ENCODE measurements at places on chromosomes 13 and 19.
A peak's percentile ranks its signal among the peaks of the same experiment; 100 is the strongest.

DNA sequence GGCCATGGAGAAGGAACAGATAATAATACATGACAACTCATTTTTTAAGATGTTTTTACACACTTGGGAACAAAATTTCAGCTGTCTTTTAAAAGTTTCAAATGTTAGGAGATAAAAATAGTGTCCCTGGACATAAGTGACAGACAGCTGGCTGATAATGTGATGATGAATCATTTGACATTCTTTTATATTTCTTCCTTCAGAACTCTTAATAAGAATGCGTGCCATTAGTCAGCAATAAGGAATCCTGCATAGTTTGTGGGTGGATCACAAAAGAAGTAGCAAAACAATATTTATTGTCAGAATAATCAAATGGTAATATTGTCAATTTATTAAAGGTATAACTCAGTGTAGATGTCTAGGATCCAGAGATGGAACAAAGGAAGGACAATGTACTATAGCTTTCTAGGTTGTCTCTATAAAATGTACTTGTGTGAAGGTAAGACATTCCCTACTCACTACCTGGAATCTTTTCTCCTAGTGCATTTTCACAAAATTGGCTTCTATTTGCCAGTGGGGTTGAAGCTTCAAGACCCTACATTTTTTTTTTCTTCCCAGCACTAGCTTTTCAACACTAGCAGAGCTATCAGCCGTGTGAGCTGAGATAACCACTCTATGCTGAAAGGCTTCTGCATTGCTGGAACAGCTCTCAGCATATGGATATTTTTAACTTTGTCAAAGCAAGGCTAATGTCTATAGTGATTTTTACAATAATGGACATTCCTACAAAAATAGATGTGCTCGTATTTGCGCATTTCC lies 175.6 kb upstream of the SLITRK6 start:
- no peak for DNase-seq
- H3K27ac ChIP-seq = no peak overlapping the region
- no peaks in the 10 kb centered on the region for H3K4me1 ChIP-seq
- H3K27me3 ChIP-seq = no peaks in the 10 kb centered on the region
- no peaks in the 10 kb centered on the region for H3K36me3 ChIP-seq
- H3K4me3 ChIP-seq = no peak overlapping the region

DNA sequence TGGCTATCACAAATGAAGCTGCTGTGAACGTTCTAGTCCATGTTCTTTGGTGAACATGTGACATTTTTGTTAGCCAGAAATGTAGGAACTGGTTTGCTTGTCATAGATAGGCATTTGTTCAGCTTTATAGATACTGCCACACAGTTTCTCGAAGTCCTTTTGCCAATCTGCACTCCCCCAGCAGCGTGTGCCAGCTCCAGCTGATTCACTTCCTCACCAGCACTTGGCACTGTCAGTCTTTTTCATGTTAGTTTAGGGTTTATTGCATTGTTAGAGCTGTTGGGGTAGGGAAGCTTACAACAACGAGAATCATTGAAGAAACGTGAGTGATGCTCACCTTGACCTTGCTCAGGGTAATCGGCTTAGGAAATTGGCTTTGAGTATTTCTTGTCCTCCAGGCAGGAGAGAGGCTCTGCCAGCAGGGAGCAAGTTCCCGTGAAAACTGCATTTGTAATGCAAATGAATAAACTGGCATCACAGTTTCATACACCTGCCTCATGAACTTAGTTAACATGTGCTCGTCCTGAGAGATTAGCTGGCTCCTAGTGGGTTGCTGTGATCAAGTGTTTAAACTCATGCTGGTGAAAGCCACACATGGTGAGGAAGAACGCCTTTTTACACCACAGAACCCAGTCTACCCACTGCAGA lies 83.9 kb downstream of the ING1 start:
- no peaks in the 10 kb centered on the region for H3K36me3 ChIP-seq
- no peak overlapping the region for H3K4me3 ChIP-seq
- no peak for DNase-seq
- H3K27me3 ChIP-seq = no peaks in the 10 kb centered on the region
- peaks cover 5% of the 10 kb centered on the region for H3K4me1 ChIP-seq

DNA sequence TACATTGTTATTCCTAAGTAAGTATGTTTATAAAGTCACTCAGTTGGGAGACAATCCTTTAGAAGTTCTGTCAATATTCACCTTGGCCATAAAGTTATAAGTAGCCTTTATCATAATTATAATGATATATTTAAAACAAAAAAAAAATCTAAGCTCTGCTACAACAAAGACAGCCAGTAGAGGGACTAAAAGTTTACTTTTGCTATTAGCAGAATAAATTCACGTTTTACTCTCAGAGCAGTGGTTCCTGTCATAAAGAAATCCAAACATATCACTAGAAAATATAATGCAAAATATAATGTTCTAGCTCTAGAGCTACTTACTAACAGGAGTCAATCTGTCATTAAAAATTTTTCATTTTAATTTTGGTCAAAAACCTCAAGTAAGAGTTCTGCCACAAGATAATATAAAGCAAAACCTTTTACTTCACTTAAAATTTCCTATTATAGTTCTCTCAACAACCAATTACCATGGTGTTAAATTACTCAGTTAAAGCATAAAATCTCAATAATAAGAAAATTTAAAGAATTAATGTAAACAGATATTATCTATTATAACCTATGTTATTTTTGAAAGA lies 17.7 kb downstream of the INTS6 start:
- H3K4me1 ChIP-seq = no peaks in the 10 kb centered on the region
- H3K4me3 ChIP-seq = no peak overlapping the region
- no peaks in the 10 kb centered on the region for H3K27me3 ChIP-seq

DNA sequence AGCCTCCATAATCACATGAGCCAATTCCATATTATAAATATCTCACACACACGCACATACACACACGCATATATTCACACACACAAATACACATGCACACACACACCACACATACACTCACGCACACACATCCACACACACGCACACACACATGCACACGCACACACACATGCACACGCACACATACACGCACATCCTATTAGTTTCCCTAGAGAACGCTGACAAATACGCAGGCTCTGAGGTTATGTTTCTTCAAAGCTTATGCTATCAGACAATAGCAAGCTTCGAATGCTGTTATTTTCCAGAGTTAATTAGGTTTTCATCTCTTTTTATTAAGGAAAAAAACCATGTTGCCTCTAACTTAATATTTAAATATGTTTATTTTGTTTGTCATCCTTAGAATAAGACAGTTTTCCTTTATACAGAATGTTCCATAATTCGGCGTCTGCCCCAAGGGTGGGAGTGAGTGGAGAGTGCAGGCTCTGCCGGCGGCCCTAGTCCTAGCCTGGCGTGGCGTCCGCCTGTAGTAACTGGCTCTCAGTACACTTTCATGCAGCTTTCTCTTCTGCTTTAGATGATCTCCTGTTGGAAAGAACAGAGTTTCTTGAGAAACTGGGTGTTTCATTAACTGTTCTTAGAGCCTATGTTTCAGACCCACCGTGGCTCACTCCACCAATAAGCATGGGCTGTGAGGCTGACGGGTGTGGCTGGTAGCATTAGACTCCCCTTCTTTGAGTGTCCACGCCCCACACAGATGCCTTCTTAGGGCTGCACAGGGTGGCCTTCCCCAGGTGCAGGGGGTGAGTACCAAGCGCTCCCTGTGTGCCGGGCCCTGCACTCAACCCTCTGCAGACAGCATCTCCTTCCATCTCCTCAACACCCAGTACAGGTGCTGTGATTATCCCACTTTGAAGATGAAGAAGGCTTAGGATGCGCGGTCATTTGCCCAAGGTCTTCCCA lies 30.4 kb upstream of the ANKRD10 start:
- H3K36me3 ChIP-seq = no peaks in the 10 kb centered on the region
- no peak overlapping the region for H3K27ac ChIP-seq
- no peak for DNase-seq

GRCh38 chr19:16324384-16325160 lies at the start of gene KLF2:
Gene KLF2, plus strand, starts transcription at chr19:16324826. Its CDS starts 98 bp downstream, at chr19:16324924.
- H3K27ac ChIP-seq = peak within 1 kb of the TSS; percentile 60
- peak within 1 kb of the TSS; percentile 78 for H3K4me3 ChIP-seq
- peaks cover 8% of the 10 kb centered on the region for H3K27me3 ChIP-seq
- H3K4me1 ChIP-seq = peaks cover 4% of the 10 kb centered on the region

- H3K4me3 ChIP-seq = no peak overlapping the region
- peak overlapping the region; percentile 11 for H3K27ac ChIP-seq
- no peak for DNase-seq
- H3K36me3 ChIP-seq = no peaks in the 10 kb centered on the region
Observed at GRCh38 chr19:43752287-43752875, 2.4 kb downstream of the SMG9 start.

- H3K27ac ChIP-seq = no peak overlapping the region
- no peak overlapping the region for H3K4me3 ChIP-seq
- H3K36me3 ChIP-seq = no peaks in the 10 kb centered on the region
- DNase-seq = no peak
- no peaks in the 10 kb centered on the region for H3K4me1 ChIP-seq
Observed at GRCh38 chr13:74695021-74695800, 561.0 kb upstream of the KLF12 start.

DNA sequence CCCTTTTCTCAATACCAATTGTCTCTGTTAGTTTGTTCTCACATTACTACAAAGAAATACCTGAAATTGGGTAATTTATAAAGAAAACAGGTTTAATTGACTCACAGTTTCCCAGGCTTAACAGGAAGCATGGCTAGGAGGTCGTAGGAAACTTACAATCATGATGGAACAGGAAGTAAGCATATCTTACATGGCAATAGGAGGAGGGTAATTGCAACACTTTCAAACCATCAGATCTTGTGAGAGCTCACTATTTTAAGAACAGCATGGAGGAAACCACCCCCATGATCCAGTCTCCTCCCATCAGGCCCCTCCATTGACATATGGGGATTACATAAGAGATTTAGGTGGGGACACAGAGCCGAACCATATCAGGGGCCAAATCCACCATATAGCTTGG lies 1210.1 kb upstream of the SPRY2 start:
- H3K27me3 ChIP-seq = no peaks in the 10 kb centered on the region
- no peaks in the 10 kb centered on the region for H3K4me1 ChIP-seq
- no peak overlapping the region for H3K4me3 ChIP-seq
- DNase-seq = no peak
- no peaks in the 10 kb centered on the region for H3K36me3 ChIP-seq

- H3K4me3 ChIP-seq = no peak overlapping the region
- H3K27ac ChIP-seq = no peak overlapping the region
- H3K4me1 ChIP-seq = no peaks in the 10 kb centered on the region
- H3K27me3 ChIP-seq = no peaks in the 10 kb centered on the region
- no peaks in the 10 kb centered on the region for H3K36me3 ChIP-seq
Observed at GRCh38 chr13:112469071-112469745, 93.1 kb downstream of the SPACA7 start.

DNA sequence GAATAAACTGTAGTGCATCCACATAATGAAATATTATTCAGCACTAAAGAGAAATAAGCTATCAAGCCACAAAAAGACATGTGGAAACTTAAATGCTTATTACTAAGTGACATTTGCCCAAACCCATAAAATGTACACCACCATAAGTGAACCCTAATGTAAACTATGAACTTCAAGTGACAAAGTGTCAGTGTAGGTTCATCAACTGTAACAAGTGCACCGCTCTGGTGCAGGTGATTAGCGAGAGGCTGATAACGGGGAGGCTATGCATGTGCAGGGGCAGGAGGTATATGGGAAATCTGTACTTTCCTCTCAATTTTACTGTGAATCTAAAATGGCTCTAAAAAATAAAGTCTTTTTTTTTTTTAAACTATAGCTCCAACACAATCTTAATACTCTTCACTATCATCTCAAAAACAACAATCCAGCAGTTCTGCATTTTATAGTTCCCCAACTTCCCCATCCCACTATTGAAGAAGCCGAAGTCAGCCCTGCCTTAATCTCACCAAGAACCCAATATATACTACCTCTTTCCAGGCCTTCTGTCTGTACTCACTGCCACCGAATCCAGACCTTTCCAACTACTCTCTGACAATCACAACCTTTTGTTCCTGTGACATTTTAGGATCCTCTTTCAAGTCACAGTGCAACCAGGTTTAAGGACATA lies 22.6 kb downstream of the ELF1 start:
- no peaks in the 10 kb centered on the region for H3K27me3 ChIP-seq
- no peaks in the 10 kb centered on the region for H3K36me3 ChIP-seq
- peak overlapping the region; percentile 88 for H3K27ac ChIP-seq

All from hepatocyte (in vitro differentiated cells).